ENCODE measurements at places on chromosomes 16 and 17. TPM values are rescaled to one million over a fixed set of nuclear protein-coding genes. Genes with fewer than 3 reads are reported as not detected.

PERCC1 gene
- not detected for total RNA-seq

FOXN1 gene
- 0.06 TPM for total RNA-seq

ITGA3 gene
- total RNA-seq, result 134 TPM

CCDC144A gene
- 5.8 TPM for total RNA-seq

GAST gene
- total RNA-seq, result not detected

CETP gene
- 0.26 TPM for total RNA-seq

MYH2 gene
- total RNA-seq, result 2.4 TPM

SALL1 gene
- total RNA-seq, result 1.2 TPM

RRAD gene
- total RNA-seq, result 9.4 TPM

SPN gene
- 9.0 TPM for total RNA-seq

TMEM238L gene
- total RNA-seq, result 7.5 TPM

AMZ2 gene
- total RNA-seq, result 64.7 TPM

CRISPLD2 gene
- total RNA-seq, result 117 TPM

MPO gene
- 0.06 TPM for total RNA-seq

HOXB1 gene
- not detected for total RNA-seq

C1QTNF8 gene
- total RNA-seq, result not detected

DNA sequence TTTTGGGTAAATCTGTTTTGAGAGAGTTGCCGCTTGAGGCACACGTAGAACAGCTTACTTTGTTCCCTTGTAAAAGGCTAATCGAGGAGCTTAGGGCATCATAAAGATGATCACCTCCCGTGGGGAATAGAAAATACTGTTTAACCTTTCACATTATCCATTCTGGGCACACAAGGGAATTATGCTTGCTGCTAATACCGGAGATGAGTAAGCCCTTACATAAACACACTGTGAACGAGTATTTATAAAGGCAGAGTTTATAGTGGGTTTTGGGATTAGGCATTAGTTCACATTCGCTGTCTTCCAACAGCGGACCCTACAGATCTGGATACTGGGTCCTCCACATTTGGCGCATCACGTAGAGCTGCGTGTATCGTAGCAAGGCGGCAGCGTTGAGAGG, 51.2 kb upstream of the CNTNAP4 start:
- no peak for DNase-seq

DNA sequence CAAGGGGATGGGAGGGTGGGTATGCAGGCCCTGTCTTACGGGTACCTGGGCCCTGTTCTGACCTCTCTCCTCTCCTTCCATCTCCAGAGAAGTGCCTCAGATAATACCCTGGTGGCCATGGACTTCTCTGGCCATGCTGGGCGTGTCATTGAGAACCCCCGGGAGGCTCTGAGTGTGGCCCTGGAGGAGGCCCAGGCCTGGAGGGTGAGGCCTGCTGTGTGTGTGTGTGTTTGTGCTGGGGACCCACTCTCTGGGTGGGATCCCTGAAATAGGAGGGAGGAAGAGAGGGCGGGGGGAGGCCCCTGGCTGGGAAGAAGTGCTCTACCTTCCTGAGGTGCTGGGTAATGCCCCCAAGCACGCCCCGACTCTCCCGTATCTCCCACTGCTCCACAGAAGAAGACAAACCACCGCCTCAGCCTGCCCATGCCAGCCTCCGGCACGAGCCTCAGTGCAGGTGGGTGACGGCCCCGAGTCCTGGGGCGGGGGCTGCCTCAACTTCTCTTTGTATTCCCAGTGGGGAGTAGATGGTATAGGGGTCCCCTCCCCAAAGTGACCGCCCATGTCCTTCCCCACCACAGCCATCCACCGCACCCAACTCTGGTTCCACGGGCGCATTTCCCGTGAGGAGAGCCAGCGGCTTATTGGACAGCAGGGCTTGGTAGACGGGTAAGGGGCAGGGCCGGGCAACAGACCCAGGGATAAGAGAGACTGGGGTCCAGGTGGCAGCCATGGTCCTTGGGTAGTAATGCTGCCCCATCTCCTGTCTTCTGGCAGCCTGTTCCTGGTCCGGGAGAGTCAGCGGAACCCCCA, 7.8 kb downstream of the GRB7 start:
- DNase-seq, result no peak

DNA sequence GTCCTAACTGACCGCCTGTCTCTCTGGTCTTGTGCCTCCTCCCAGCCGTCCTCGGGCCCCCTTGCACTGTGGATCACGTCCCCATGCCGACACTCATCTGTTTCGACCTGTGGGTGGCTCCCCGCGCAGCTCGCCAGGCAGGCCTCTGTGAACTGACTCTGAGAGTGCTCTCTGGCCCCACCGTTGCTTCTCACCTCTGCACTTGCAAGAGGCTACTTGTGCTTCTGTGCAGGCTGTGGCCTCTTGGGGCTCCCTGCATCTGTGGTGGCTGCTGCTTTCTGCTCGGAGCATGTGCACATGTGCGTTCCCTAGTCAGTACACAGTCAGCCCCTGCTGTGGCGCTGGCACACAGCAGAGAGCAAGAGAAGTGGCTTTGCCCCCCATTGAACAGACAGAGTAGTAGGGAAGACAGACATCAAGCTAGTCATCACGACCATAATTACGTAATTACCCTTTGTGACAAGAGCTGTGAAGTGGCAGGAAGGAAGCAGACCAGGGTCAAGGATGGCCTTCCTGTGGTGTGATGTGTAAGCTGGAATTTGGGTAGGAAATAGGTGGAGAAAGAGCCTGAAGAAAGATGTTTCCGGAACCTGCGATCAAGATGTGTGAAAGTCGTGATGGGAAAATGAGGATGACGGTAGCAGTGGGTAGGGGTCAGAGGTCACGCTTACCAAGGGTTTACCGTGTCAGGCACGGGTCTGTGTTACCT, 256.0 kb upstream of the CACNG5 start:
- no peak for DNase-seq

- DNase-seq, result peak; percentile 86
These were observed 5.5 kb downstream of the IGFBP4 start for GRCh38 chr17:40448639-40449261.

DNA sequence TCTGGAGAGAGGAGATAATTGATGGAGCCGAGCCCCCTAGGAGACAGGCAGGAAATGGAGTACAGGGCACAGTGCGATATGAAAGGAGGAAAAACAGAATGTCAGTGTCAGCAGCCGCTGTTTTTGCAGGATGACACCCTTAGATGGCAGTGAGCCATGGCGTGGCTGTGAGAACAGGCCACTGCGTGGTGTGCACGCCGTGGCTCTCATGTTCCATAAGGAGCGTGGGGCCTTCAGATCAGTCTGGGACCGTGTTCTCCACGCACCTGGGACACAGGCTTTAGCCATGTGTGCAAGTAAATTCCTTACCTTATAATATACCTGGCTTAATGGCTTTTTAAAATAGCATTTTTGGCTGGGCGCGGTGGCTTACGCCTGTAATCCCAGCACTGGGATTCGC, 198.0 kb downstream of the KATNIP start:
- DNase-seq, result no peak

DNA sequence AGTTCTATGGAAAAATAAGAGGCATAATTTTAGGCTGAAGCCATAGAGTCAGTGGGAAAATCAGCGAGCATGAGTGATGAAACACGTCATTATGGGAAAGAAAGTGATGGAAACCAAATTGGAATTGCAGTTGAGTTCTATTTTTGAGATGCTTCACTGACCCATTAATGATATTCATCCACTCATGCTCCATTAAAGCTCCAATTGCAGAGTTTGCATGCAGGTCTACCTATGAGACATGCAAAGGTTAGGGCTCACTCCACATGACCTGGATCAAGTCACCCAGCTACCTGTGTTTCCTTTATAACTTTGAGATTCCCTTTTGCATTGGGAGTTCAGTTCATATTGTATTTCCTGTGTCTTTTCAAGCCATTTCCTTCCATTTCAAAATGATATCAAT, 8.0 kb upstream of the KRTAP2-4 start:
- no peak for DNase-seq

GRCh38 chr16:66891360-66891759, 11.0 kb downstream of the PDP2 start:
- DNase-seq, result no peak

DNA sequence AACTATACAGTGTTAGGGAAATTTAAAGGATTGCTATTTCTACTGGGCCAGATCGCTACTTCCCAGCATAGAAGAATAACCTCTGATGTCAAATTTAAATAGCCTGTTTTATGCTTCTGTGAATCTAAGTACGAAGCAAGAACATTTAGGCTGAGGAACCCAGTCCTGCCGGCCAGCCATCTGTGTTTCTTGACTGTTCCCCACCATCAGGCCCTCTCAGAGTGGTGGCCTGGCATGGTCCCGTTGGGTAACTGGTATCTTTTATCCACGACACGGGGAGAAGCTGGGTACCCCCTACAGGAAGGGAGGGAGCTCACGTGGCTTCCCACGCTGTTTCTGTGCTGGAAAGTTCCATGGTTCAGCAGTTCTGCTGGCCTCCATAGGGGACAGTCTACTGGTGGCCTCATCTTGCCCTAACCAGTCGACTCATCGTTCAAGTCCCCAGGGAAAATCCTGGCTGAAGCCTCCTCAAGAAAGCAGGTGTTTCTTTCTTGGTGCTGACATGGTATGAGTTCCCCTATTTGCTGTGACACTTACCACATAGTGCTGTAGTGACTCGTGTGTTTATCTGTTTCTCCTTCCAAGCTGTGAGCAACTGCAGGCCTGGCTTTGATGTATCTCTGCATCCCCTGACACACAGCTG, 201.7 kb upstream of the NLRP1 start:
- DNase-seq, result no peak

DNA sequence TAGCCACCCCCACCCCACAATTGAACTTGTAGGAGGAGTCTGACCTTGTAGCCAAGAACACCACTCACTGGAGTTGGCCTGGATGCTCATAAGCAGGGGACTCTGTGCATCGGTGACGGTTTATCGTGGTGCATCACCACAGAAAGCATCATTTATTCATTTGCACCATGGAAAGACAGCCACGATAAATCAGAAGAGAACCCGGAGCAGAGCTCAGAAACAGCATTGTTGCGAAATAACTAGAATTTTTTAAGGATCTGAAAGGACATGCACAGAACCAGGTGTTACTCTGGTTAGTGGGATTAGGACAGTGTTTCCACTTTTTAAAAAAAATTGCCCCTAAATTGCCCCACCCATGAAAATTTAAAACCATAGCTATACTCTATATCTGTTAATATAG, 44.4 kb upstream of the IRX6 start:
- DNase-seq, result no peak

DNA sequence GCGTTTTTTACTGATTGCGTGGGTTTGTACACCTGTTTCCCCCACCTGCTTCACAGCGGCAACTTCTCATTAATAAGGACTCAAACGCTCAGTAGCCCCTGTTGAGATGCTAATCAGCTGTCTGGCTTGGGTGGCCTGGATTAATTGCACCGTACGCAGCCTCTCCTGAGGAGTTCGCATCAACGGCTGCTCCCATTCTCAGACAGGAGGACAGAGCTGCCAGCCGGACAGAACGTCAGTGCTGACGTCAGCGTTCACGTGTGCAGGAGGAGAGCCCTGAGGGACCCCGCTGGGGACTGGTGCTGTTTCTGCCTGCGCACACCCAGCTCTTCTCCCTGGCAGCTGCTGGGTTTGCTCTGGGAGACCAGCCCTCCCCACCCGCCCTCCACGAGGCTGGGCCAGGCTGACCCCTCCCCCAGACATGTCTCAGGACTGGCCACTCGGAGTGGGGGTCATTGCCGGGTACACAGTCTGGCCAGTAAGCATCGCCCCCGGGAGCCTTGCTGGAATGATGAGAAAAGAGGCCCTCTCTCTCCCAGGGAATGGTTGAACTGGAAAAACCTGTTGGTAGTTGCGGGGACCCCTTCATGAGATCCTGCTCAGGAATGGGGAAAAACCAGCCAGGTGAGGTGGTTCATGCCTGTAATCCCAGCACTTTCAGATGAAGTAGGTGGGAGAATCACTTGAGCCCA, 5.7 kb upstream of the BANP start:
- DNase-seq, result peak; percentile 84

- no peak for DNase-seq
These were observed 451.5 kb downstream of the TOX3 start for GRCh38 chr16:52095471-52095870.

GRCh38 chr17:42653179-42654124, 5.6 kb upstream of the TUBG2 start:
- DNase-seq, result peak; percentile 49

- no peak for DNase-seq
These were observed 45.2 kb downstream of the CLEC16A start for GRCh38 chr16:10989559-10989958.

GRCh38 chr17:75269844-75270217, 1.2 kb downstream of the MIF4GD start:
- no peak for DNase-seq

DNA sequence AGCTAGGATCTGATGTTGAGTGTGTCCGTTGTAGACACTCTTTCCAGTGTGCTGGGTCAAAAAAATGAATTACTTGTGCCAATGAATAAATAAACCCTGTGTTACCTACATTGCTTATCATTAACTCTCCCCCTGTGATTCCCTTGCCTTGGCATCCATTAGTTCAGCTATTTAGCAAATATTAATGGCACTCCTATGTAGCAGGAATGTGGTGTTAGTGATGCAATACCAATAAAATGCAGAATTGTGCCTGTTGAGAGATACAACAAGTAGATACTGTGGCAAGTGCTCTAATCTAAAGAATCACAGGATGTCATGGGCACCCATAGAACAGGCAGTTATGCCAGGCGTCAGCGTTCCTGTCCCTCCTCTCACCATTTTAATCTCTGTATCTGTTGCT, 343.2 kb downstream of the PMP22 start:
- no peak for DNase-seq

- no peak for DNase-seq
These were observed 43.6 kb upstream of the CACNG4 start for GRCh38 chr17:66920950-66921349.

GRCh38 chr17:78362671-78363070, 2.8 kb upstream of the SOCS3 start:
- DNase-seq, result no peak

DNA sequence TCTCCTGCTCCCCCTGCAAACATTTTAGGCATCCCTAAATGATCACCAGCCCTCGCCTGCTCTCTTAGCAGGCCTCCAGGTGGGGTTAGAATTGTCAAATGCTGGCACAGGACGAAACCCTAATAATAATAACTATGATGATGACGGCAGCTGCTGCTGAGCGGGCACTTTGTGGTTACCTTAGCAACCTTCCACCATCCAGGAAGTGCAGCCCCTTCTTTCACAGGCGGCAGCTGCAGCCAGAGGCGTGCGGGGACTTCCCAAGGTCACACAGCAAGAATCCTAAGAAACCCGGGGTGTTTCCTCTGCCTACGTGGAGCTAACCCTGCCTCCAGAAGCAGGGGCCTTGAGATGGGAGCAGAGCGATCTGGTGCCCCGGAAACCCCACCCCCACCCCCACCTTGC, 22.4 kb upstream of the EIF1 start:
- no peak for DNase-seq

DNA sequence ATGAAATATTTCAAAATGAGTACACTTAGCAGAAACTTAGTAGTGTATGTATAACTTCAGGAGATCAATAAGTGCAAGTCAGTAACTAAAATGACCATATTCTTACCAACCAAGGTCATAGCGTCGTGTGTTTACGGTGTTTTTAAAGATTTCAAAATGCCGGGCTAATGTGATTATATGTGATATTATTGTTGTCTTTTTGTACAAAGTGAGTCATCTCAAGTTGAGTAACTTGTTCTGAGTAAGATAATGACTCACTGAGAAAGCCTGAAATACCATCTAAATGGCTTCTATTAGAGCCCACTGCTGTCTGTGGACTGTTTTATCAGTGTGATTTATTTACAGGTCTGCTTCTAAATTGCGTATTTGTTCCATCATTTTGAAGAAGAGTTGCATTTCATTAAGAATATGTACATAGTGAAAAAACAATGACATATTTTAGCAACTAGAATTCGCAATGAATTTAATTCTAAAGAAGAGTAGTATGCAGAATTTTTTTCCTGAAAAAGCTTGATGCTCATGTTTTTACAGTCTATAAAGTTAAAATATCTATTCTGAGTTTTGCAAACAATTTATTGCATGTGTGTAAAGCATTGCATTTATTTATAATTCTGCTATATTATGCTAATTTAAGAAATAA, 12.7 kb downstream of the KRT12 start:
- DNase-seq, result no peak
